ENCODE measurements at places on chromosomes 6 and 20.
A peak's percentile ranks its signal among the peaks of the same experiment; 100 is the strongest.

GRCh38 chr6:108526739-108527174 lies 34.0 kb upstream of the FOXO3 start:
- no peak for DNase-seq

GRCh38 chr6:155075930-155076695 lies 81.0 kb downstream of the TIAM2 start:
- no peak for DNase-seq

DNA sequence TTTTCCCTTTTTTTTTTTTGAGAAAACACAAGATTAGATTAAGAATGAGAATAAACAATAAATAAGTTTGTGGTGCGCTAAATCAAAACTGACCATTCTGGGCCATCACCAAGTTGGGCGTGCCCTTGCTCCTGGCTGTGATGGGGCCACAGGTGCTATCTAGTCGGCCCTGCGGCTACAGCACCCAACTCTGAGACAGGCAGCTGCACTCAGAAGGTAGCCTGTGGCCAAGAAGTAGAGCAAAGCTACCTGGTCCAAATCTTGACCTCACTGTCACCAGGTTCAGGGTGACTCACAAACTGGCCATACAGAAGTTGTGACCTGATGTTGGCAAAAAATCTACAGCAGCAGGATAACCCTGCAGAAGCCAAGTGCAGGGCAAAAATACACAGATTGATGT lies 3.4 kb downstream of the TXNDC5 start:
- DNase-seq = no peak

DNA sequence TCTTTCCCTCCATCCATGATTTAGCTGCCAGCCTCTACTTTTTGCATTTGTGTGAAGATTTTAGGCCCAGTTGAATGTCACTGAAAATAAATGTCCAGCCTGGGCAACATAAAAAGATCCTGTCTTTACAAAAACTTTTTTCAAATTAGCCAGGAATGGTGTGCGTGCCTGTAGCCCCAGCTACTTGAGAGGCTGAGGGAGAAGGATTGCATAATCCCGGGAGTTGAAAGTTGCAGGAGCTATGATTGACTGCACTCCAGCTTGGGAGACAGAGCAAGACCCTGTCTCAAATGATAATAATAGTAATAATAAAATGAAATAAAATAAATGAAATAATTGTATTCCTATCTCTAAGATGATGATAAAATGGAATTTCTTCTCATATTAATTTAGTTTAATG lies 5.0 kb upstream of the GFOD1 start:
- DNase-seq = no peak

- no peak for DNase-seq
These were observed 437 bp downstream of the CD40 start for GRCh38 chr20:46118481-46119020.

GRCh38 chr6:2795956-2796355 lies 30.8 kb downstream of the WRNIP1 start:
- DNase-seq = no peak

GRCh38 chr20:34705397-34706301 lies 1.5 kb downstream of the TP53INP2 start:
- DNase-seq = no peak

- no peak for DNase-seq
These were observed 516 bp upstream of the IRF4 start for GRCh38 chr6:390914-391558.

GRCh38 chr6:11449408-11449807 lies 88.1 kb upstream of the TMEM170B start:
- DNase-seq = no peak

DNA sequence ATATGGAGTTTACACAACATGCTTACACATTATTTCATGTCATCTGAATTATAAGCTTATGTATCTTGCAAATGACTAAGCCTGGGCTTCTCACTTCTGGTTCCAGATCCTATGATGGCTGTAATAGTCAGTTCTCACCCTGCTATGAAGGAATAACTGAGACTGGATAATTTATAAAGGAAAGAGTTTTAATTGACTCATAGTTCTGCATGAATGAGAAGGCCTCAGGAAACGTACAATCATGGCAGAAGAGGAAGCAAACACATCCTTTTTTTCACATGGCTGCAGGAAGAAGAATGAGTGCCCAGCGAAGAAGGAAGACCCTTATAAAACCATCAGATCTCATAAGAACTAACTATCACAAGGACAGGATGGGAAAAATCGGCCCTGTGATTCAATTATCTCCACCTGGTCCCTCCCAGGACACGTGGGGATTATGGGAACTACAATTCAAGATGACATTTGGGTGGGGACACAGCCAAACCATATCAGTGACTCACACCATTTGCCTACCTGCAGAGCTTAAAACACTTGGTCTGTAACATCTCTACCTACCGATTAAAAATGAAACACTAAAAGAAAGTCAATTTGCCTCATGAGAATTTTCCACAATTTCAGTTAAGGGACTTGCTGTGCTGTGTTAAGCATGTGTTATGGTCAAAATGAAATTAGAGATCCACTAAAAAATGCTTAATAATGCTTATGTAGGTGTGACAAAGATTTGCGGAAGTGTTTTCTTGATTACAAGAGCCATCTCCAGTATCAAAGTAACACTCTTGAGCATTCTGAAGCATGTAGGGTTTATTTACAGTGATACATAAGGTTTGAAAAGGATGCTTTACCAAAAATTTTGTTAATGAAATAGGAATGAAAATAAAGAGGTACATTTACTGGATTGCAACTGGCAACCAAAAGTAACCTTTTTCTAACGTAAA lies 2.2 kb upstream of the RWDD1 start:
- DNase-seq = no peak

- no peak for DNase-seq
These were observed 65.8 kb upstream of the SNRPB2 start for GRCh38 chr20:16664020-16664419.

DNA sequence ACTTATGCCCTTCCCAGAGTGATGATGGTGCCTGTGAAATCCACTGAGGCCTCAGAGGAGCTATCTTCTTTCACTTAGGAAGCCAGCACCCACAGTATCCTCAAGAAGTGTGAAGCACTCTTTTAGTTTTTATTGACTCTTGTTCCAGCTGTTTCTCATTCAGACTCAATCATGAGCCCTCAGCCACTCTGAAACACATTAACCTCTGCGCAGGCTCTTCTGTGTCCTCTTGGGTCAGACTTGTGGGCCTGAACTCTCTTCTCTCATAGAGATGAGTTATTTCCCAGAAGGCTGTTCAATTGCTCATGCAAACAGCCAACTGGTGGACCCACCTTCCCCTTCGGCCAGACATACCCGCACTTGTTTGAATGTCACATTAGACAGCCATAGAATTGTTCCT lies 27.8 kb upstream of the PREP start:
- DNase-seq = no peak

- DNase-seq = peak; percentile 10
These were observed 579.5 kb upstream of the HTR1E start for GRCh38 chr6:86357877-86358276.

- DNase-seq = no peak
These were observed 18.0 kb downstream of the KLHL31 start for GRCh38 chr6:53647462-53648094.

DNA sequence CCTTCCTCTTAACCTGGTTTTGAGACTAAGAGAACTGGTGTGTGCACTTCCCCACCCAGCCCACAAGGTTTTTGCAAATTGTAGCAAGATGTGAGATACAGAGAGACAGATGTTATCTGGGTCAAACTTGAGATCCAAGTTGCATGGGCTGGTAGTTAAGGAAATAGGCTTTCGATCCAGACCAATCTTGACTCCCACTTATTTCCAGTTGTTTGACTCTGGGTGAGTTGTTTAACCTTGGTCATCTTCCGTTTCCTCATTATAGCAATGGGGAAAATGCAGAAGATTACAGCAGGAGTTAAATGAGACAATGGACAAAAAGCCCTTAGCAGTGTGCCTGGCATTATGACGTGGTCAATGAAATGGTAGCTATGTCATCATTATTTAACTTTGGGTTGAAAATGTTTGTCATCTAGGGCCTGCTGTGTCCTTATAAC lies 1.7 kb downstream of the SNX21 start:
- DNase-seq = no peak

DNA sequence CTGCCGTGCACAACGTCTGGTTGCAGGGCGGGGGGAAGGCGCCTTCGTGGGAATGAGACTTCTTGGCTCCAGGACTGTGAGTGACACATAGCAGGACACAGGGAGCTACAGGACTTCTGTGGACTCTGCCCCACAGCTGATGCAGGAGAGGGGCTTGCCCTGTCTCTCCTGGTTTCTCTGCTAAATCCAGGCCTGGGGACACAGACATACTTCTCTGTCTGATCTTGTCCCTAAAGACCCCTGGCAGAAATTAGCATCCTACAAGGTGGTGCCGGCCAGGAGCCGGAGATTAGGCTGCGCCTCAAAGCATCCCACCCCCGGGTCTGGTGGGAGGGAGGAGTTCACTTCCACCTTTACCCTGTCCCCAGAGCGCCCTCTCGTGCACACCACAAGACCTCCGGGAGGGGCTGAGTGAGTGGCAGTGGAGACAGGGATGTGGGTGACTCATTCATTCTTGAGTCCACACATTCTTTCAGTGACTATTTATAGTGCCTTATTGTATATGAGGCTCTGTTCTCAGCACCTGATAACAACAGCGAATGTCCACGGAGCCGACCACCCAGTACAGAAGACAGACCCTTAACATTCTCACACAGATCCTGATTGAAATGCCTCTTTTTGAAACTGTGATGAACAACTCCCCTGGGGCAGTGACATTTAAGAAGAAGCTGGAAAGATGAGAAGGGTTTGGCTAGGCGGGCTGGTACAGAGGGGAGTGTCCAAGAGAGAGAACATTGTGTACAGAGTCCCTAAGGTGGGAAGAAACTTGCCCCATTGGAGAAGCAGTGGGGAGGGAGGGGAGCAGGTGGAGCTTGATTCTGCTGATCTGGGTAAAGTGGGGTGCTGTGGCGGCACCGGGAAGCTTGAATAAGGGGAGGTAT lies 39.0 kb downstream of the GMPR start:
- peak; percentile 75 for DNase-seq

- no peak for DNase-seq
These were observed 65.2 kb downstream of the EDN1 start for GRCh38 chr6:12355354-12355753.

DNA sequence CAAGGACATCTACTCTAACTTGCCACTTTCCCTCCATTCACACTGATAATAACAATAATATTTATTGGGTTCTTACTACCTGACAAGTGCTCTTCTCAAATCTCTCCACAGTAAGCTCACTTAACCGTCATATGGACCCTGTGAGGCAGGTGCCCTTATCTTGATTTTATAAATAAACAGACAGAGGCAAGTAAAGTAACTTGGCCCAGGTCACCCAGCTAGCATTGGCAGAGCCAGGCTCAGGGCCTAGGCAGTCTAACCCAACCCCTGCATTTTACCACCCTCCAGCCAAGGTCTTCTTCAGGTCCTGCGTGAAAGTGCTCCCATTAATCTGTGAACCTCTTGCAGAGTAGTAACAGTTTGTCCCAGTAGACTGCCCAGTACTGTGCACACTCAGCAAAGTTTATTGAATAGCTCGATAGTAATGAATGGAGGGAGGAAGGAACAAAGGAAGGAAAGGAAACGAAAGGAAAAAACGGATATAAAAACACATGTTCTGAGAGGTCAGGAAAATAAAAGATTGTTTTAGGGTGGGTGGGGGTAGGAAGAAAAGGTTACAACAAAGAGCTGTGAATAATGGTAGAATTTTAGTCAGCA lies 17.0 kb upstream of the STX11 start:
- DNase-seq = no peak
